Activated T-cell treated with anti-CD3 and anti-CD28 coated beads for 48 hours (primary cell): ENCODE measurements at places on chromosomes 3 and 15.

- no peak for DNase-seq
Observed at GRCh38 chr3:63768386-63768785, 50.7 kb upstream of the C3orf49 start.

DNA sequence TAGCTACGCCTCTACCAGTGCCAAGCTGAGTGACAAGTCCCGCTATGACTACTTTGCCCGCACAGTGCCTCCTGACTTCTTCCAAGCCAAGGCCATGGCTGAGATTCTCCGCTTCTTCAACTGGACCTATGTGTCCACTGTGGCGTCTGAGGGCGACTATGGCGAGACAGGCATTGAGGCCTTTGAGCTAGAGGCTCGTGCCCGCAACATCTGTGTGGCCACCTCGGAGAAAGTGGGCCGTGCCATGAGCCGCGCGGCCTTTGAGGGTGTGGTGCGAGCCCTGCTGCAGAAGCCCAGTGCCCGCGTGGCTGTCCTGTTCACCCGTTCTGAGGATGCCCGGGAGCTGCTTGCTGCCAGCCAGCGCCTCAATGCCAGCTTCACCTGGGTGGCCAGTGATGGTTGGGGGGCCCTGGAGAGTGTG is 5.7 kb downstream of the GRM2 start:
- DNase-seq, result no peak

- no peak for DNase-seq
Observed at GRCh38 chr3:18771931-18772330, 346.8 kb upstream of the SATB1 start.

DNA sequence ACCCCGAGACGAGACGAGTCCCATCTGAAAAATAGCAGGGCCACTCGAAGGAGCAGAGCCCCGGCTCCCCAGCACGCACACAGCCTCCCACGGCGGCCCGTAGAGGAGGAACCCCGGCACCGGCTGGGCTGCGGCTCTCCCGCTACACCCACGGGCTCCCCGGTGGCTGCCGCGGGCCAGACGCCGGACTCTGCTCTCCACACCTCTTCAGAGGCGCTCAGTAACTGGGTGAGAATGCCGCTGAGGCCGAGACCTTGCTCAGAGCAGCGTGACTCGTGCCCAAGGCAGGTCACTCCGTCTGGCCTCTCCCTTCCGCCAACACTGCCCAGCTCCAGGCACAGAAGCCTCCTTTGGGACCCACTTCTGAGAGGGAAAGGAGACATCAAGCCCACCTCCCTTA is 34.4 kb downstream of the TNK2 start:
- no peak for DNase-seq

DNA sequence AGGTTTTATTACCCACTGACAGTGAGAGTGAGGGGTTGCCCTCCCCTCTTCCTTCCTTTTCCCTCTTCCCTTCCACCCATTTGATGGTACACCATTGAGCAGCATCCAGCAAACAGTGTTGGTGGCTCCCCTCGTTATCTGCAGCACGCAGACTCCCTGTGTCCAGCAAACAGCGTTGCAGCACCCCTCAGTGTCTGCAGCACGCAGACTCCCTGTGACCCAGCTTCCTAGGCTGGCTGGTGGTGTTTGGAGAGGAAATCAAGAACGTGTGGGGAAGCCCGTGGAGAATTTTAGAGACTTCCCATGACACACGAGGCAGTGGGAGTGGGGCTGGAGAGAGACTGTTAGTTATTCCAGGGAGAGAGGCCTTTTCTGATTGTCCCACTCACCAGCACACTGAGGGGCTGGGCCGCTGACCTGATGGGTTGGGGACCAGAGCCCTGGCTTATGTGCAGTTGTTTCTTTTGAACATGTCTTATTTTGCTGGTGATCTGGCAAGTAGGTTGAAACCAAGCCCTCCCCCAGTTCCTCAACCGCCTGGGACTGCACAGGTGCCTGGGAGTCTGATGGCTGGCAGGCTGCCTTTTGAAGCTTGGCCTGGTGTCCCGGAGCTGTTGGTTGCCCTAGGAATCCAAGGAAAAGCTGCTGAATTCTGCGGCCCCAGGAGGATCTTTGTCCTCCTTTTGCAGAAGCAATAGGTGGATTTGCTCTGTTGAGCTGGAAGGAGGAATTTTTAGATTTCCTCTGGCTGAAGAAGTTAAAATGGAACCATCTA is 19.0 kb downstream of the APBA2 start:
- DNase-seq, result no peak

- DNase-seq, result no peak
Observed at GRCh38 chr3:122030381-122031122, 8.5 kb upstream of the ILDR1 start.

GRCh38 chr3:129974564-129974832 is at the start of gene TRH:
Gene TRH (plus strand): TSS chr3:129974720. CDS start chr3:129975817, 1,097 bp downstream.
- DNase-seq, result no peak

DNA sequence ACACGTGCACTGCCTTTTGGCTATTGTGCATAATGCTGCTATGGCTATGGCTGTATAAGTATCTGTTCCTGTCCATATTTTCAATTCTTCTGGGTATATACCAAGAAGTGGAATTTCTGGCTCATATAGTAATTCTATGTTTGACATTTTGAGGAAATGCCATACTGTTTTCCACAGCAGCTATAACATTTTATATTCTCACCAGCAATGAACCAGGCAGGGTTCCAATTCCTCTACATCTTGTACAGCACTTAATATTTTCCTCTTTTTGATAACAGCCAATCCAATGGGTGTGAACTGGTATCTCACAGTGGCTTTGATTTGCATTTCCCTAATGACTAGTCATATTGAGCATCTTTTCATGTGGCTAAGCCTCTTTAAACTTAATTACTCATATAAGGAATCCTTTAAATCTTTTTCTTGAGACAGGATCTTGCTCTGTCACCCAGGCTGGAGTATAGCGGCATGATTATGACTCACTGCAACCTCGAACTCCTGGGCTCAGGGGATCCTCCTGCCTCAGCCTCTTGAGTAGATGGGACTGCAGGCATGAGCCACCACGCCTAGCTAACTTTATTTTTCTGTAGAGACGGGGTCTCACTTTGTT is 38.1 kb upstream of the IGDCC4 start:
- peak; percentile 27 for DNase-seq

DNA sequence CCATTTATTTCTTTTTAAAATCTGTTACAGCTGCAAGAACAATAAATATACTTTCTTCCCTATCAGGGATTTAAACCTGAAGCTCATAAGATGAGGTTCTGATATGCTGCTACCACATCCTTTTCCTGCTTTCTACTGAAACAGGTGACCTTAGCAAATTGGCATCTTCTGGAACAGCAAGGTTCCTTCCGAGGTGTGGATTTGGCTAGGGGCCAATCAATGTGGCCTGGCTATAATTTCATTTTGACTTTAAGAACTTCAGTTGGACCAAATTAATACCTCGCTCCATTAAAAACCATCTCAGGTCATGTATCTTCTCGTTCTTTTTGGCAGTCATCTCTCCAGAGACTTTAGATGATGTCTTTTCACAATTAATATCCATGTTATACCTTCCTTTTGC is 53.4 kb upstream of the C3orf80 start:
- DNase-seq, result no peak

- no peak for DNase-seq
Observed at GRCh38 chr3:48532977-48533337, 23.6 kb downstream of the PFKFB4 start.

DNA sequence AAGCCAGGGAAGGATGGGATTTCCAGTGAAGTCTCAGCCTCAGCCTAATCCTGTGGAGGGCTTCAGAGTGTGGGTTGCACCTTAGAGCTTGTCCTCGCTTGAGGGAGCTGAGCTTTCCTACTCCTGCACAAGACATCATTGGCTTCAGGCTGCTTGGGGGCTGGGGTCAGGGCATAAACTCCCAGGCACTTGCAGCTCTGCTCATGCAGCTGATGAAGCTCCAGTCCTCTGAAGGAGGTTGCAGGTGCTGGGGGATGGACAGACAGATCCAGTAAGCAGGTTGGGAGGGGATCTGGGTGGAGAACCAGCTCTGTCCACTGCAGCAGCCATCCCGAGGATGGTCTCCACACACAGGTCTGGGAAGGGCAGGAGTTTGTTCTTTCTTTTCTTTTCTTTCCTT is 19.4 kb upstream of the POLG start:
- no peak for DNase-seq

DNA sequence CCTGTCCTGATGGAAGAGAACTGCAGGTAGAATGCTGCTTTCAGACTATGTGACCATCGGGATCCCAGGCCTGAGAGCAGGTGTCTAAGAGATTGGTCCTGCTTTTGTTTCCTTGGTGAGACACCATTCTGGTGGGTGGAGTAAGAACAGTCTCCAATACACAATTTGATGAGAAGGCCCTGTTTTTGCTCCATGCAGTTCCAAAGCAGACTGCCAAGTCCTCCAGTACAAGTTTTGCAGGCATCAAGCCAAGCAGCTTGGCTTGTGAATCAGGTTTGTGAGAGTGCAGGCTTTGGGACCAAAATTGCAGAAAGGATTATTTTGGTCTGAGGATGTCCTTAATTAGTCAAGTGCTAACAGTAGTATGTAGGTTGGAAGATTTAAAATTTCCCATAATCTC is 381.6 kb downstream of the FOXP1 start:
- DNase-seq, result no peak

- DNase-seq, result no peak
Observed at GRCh38 chr3:64026346-64026745, 3.1 kb upstream of the PSMD6 start.

DNA sequence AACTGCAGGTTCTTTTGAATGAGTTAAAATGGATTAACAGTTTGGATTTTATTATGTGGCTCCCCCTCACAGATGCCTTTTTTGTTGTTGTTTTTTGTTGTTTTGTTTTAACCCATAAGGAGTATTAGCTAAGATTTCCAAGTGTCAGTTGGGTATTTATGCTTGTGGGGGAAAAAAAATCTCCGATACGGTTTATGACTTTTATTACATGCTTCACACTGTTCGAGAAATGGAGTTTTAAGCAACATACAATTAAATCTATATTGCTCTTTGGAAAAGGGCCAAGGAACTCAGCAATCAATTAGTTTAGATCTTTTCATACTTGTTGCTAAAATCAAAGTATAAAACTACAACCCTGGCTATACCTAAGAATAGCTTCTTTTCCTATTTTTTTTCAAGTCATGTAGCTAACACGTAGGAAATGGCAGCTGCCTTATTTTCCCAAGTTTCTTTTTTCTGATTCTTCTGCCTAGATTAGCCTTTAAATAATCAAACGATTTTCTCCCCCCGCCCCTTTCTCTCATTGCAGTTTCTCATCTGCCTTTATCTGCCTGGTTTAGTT is 16.0 kb downstream of the NR2F2 start:
- DNase-seq, result no peak

DNA sequence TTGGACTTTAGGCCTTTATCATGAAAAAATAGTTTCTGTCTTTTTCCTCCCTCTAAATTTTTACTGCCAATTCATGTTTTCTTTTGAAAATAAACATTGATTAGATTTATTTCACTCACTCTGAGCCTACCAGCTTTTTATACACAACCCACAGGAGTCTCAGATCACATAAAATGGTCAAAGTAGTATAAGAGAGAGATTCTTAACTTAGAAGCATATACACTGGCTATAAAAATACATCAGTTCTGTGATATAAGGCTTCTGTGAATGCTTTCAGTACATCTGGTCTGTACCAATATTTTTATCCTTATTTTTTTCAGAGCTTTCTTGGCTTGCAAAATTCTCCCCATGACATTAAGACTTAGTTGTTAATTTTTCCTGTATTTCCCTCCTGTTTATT is 117.0 kb upstream of the PTX3 start:
- DNase-seq, result no peak

- DNase-seq, result no peak
Observed at GRCh38 chr3:23991306-23991682, 46.2 kb downstream of the NR1D2 start.

- DNase-seq, result no peak
Observed at GRCh38 chr3:187783098-187783497, 37.8 kb upstream of the BCL6 start.
